NCI-H2029 treated with DMSO at 0.1 percent for 48 hours (cell line): ENCODE measurements at places on chromosomes 5 and 9.

DNA sequence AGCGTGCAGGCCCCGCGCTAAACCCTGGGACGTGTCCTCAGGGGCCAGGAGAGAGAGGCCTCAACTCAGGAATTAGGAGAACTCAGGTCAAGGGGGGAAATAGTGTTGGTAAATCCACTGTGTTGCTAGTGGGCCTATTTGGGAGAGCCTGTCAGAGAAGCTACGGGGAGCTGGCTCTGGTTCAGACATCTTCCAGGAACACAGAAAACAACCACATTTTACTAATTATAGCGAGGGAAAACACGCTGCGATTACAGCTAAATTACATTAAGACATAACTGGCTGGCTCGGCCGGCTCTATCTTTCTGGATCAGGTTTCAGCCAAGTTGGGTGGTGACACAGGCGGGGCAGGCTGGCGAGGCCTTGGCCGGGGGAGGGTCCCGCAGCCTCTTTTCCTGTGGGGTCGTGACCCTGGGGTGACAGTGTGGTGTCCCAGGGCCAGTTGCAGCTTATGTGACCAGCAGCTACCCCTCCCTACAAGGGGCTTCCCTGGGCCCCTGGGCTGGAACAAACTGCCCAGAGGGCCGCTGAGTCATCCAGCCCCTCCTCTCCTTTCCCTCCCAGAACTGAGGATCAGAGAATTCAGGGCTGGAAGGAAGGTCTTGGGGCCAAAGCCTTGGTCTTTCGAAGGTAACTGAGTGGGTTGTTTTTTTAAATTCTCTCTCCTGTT is 75.1 kb downstream of the FGF18 start:
- DNase-seq, result no peak

DNA sequence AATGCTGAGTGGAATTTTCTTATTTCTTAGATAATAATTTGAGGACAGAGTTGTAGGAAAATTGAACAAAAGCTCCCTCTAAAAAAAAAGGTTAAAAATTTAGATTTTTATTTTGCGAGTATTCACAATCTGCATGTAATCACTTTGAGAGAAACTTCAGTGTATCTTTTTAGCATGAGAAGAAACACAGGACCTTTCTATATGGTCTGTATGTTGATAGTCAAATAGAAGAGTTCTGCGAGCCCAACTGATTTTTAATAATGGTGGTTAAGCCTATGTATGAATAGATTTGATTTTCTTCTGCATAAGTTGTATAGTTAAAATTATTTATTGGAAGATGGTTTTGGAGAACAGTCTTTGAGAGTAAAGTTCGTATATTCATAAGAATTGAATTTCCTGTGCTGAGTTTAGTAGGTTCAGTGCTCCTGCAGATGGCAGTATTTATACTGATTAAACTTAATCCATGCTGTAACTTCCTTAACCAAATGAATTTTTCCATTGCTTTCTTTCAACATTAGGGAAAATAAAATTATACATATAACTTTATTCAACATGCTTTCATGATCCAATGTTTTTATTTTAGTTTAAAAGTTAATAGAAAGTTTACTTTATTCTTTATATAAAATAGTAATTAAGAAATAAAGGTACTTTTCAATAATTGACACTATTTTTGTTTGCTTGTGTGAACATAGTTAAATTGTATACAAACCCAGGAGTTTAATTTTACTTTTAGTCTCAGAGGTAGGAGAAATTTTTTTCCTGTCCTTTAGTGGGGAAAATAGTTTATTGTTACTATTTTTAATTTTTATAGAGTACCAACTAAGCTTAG is 19.6 kb downstream of the TCERG1 start:
- DNase-seq, result no peak

DNA sequence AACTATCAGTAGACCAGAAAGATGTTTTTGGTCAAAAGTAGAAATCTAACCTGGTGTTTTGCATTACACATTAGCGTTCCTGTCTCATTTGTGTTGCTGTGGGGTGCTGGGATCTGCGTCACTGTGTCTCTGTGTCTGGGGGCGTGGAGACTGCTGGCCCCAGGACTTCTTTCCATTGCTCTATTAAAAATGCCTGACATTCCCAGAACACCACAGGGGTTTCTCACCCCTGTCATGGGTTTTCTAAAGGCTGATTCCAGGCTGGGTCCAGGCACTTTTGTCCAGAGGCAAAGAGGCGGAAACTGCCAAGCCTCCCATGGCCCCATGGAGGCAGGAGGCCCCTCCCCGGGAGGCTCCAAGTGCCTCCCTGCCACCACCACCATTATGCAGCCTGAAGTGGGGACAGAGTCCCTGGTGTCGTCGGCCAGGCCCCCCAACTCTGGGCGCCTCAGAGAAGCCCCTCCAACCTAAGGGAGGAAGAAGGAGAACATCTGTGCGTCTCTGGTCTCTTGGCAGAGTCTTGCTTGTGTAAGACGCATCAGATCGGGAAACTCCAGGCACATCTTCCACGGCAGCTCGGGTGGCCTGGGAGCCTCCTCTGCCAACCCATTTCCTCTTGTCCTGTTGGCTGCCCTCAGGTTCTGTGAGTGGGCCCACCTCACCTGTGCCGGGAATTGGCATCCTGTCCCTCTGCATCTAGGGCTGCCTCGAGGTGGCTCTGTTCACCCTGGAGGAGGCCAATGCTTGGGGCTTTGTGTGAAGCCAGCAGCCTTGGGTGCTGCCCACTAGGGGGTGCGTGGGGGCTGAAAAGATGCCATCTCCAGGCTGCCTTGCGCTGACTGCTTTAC is 13.8 kb upstream of the PLEKHG4B start:
- no peak for DNase-seq

DNA sequence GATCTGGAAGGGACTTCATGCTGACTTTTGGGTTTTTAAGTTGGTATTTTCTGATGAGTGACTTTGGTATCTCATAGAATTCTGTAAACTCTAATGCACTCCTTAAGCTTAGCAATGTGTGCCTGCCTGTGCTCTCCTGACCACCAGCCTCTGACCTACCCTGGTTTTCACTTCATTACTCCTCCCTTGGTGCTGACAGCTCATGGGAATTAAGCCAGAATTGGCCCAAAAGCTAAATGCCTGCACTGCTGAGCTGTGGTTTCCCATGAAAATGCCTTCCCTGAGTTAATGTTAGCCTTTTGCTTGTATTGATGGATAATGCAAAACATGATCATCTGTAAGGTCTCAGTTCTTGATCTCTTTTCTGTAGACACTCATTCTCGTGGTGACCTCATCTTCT is 308.0 kb downstream of the DOCK8 start:
- no peak for DNase-seq

DNA sequence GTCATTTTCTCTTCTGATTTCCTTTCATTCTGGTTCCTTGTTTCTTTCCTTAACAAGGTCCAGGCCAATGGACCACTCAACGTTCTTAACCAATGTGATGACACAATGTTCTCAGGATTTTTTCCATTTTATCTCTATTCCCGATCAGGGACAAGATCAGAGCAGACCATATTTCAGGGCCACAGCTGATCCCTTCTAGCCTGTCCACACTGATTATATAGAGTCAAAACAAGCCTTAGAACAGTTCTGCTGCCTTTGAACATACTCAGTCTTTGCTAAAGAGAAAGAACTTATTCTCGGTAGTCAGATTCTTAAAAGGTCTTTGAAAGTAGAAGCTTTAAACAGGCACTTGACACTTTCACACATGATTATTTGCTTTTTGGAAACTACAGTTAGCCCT is 188.4 kb downstream of the ADAMTSL1 start:
- no peak for DNase-seq

- DNase-seq, result peak; percentile 18
Observed at GRCh38 chr5:98927242-98927988, 1.4 kb downstream of the CHD1 start.

DNA sequence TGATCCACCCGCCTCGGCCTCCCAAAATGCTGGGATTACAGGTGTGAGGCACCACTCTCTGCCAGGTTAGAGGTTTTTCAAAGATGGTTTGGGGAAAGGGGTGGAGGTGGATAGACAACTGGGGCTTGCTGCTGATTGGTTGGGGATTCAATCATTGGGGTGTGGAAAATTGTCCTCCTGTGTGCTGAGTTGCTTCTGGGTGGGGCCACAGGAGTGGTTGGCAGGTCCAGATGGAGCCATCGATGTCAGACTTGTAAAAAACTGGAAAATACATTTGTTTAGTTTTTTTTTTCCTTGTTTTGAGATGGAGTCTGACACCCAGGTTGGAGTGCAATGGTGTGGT is 61.9 kb upstream of the CLINT1 start:
- no peak for DNase-seq

DNA sequence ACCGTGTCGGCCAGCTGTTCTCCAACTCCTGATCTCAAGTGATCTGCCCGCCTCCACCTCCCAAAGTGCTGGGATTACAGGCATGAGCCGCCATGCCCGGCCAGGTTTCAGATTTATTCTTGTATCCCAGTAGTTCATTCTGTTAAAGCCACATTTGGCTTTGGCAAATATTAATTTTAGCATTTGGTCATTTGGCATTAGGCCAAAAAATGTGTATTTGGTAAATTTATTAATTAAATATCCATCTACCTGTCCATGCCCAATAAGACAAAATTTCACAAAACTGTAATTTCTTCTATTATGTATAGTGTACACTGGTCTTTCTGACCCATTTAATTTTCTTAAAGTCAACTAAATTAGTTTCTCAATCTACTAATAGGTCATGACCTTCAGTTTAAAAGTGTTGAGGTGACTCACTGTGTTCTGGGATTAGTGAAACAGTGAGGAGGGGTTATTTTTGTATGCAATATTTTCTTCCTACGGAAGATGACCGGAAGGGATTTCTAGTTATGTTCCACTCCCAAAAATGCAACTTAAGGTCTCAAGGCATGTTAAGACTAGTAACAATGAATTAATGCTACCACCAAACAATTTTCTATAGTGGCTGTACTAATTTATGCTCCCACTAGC is 21.0 kb downstream of the OSTF1 start:
- DNase-seq, result no peak

- DNase-seq, result no peak
Observed at GRCh38 chr5:148809781-148810524, 16.5 kb upstream of the ADRB2 start.

DNA sequence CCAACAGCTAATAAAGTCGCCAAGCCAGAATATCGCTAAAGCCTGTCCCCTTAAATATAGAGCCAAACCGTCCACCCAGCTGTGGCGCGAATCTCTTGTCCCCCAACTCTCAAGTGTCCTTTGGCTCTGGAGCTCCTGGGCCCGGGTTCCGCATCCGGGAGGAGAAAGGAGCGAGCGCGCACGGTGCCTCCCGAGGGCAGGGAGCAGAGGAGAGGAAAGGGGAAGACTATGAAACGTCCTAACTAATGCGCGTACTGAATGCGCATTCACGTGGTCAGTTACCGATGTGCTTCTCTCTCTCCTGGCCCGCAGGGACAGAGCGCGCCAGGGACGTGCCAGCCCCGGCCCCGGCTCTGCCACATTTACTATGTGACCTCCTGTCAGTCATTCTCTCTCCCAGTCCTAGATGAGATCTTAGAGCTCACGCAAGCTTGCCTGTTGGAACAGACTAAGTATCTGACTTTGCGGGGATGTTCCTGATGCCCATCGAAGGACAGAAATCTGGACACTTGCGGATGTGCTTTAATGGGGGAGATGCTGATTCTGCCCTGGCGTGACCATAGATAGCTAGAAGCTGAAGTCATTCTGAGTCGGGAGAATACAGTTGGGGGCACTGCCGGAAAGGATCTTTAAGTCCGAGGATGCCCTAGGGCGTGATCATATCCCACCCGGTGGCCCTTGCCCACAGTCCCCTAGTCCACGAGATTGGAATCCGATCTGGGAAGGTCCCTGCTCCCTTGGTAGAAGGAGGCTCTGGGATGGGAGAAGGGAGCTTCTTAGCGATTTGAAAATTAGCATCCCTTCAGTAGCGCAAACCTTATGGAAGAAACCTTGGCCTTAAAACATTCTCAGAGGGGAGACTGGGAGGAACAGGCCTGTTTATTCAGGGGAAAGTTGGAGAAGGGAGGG is 5.7 kb upstream of the EBF1 start:
- no peak for DNase-seq

- DNase-seq, result no peak
Observed at GRCh38 chr9:115910959-115911358, 242.6 kb upstream of the PAPPA start.

GRCh38 chr5:149410721-149411432 is 31.8 kb upstream of the IL17B start:
- DNase-seq, result no peak

GRCh38 chr5:143261748-143262392 is 141.6 kb downstream of the NR3C1 start:
- no peak for DNase-seq

DNA sequence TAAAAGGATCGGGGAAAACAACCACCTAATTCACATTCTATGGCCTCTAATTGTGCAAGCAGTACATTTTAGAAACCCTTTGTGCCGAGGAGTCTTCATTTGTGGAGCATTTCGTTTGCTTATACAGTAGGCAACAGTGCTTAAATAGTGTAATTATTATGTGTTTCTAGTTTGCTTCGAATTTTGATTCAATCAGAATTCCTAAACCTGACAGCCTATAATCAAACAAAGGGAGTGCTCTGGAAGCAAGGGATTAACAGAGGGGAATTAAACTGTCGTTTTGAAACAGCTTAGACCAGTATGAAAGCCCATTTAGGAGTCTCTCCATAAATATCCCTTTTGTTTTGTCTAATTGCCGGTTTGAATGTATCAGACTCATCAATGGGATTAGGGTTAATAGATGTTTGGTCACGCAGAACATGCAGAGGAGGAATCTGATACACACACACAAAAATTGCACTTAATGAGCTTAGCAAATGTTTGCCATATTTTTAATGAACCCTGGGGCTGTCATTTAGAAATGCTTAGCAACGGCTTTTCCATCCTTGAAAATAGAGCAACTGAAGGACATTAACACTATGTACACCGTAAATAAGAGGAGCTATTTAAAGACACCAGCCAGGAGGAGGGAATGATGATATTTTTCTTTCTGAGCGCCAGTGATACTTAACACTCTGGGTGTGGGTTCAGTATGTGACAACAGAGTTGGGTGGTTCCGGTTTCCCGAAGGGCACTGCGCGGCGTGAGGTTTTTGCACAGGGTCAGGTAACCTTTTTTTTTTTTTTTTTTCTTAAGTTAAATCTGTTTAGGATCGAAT is 404.7 kb downstream of the TLE4 start:
- DNase-seq, result peak; percentile 76

GRCh38 chr5:10145923-10146401 is 103.7 kb downstream of the ATPSCKMT start:
- DNase-seq, result no peak

DNA sequence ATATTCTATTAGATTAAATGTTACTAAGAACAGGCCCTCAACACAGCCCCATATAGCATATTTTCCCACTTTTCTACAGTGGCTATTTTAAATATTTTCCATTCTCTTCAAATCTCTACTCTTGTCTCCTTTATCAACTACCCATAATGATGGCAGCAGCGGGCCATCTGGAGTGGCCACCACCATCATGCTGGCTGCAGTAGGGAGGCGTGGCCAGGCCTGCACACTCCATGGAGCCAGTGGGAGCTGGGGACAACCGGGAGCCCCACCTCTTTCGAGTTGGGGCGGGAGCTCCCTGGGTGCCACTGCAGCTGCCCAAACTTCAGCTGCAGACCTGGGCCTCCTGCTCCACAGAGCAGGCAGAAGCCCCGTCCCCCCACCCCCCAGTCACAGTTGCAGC is 98.4 kb upstream of the RANBP6 start:
- DNase-seq, result no peak

DNA sequence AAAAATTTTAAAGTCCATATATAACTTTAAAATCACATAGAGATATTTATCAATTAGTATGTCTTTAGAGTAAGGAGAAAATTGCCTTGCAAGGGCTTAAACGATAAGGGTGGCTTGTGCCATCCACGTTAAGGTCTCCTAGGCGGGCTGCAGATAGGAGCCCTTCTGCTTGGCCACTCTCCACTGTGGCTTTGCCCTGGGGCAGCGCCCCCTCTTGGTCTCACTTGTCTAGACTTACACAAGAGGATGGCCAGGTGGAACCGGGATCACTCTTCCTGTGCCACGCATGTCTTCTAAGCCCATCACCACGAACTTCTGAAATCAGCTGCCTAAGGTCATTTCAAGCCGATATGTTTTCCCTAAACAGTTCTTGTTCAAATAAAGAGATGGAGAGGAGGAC is 2.9 kb downstream of the FPGS start:
- no peak for DNase-seq
